Activated naive CD8-positive, alpha-beta T cell treated with anti-CD3 and anti-CD28 coated beads, Interleukin-2, amount 50 U/mL, for 24 hours (primary cell): ENCODE measurements at places on chromosomes 12 and 14.

- no peak for DNase-seq
Measured at GRCh38 chr12:45907955-45908354, 82.4 kb downstream of the SCAF11 start.

DNA sequence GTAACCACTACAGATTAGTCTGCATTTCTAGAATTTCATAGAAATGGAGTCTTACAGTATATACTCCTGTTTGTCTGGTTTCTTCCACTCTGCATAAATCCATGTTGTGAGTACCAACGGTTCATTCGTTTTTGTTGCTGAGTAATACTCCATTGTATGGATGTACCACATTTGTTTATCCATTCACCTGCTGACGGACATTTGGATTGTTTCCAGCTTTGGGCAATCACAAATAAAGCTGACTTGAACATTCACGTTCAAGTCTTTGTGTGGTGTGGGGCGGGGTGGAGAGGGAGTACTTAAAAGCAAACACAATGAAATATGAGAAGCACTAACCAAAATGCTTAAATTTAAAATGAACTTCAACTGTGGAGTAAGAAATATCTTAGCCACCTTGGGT, 7.1 kb downstream of the HECTD4 start:
- no peak for DNase-seq

- no peak for DNase-seq
Measured at GRCh38 chr14:106248321-106249192, 722.2 kb downstream of the TMEM121 start.

DNA sequence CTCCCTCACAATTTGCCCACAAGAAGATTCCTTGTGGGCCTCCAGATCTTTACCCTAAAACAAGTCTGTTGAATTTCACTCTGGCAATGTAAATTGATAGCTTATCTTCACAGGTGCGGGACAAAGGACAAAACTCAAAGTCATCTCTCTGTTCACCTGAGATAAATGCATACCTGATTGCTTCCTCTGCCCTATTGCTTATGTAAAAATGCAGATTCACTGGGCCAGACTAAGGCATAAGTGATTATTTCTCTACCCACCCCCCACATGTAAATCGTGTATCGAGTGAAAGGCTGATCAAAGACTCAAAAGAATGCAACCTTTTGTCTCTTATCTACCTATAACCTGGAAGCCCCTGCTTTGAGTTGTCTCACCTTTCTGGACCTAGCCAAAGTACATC, 316.8 kb downstream of the SSPN start:
- DNase-seq, result no peak

- DNase-seq, result no peak
Measured at GRCh38 chr12:102965281-102966155, 8.0 kb downstream of the ASCL1 start.

DNA sequence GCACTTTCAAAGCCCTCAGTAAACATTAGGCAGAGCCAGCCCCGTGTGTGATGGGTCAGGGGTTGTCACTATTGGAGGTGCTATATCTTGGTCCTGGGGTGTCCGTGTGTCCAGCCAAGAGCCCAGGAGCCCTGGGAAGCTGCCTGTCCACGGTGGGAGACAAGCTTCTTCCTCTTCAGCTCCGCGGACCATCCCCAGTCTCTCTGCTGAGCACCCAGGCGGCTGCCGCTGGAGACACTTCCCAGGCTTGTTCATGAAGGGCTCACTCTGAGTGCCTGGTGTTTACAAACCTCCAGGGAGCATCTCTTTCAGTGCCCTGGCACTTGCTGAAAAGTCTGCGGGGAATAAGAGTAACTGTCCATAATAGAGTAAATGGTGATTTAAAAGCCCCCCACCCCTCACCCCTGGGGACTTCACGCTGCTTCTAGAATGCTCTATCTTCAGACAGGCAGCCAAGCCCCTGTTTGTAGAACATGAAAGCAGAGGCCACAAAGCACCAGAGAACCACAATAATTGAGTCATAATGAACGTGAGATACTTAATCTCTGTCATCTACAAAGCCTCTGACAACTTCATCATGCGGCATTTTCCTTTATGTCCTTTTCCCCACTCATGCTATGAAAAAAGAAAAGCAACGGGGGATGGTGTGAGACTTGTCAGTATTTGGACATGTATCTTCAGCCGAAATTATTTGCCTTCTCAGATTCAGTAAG, 178.6 kb downstream of the TMEM132C start:
- no peak for DNase-seq

DNA sequence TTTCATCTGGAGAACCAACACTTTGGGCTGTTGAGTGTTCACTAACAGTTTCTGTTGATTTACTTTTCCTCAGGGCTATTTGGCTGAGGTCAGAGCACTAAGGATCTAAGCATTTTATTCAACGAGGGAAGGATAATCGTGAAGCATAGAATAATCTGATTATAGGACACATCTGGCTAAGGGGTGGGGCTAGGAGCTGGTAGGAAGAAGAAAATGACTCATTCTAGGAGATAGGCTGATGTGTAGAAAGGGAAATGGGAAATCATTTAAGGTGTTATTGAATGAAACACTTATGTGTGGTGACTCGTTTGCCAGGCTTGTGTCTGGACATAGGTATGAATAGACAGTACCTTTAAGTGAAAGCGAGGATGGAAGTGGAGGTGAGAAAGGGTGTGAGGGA, 167.2 kb downstream of the ETNK1 start:
- no peak for DNase-seq
